Activated T-cell treated with anti-CD3 and anti-CD28 coated beads, Interleukin-2, amount 50 U/mL, for 4 hours (primary cell): ENCODE measurements at places on chromosomes 1 and 21. TPM values are rescaled to one million over a fixed set of nuclear protein-coding genes. Genes with fewer than 3 reads are reported as not detected.

The BEND5 gene
- total RNA-seq: 0.95 TPM

The PTPN7 gene
- 331 TPM for total RNA-seq

The DCDC2B gene
- not detected for total RNA-seq

The LEMD1 gene
- not detected for total RNA-seq

The NSUN4 gene
- total RNA-seq: 44.1 TPM

The SCYL3 gene
- 7.7 TPM for total RNA-seq

The GUCA2B gene
- total RNA-seq: not detected

The MNDA gene
- not detected for total RNA-seq

The ADAMTS4 gene
- total RNA-seq: 0.34 TPM

The NPHS2 gene
- not detected for total RNA-seq

The SLC1A7 gene
- total RNA-seq: not detected

The BRDT gene
- total RNA-seq: not detected

The NR1I3 gene
- total RNA-seq: not detected

The NRIP1 gene
- total RNA-seq: 27.1 TPM

The NCF2 gene
- 0.89 TPM for total RNA-seq

The LCE1C gene
- not detected for total RNA-seq

The OLIG1 gene
- not detected for total RNA-seq

The OR2T35 gene
- not detected for total RNA-seq

The MRAP gene
- not detected for total RNA-seq

The CDKN2C gene
- total RNA-seq: 2.6 TPM

The TRIM45 gene
- total RNA-seq: 0.33 TPM

The CCDC190 gene
- not detected for total RNA-seq

The CLCNKB gene
- not detected for total RNA-seq

The LCE3D gene
- total RNA-seq: not detected

The FLG2 gene
- total RNA-seq: not detected

The SELL gene
- 95.7 TPM for total RNA-seq

The VAV3 gene
- total RNA-seq: 8.8 TPM

The ILDR2 gene
- 3.8 TPM for total RNA-seq

The PLA2G2C gene
- total RNA-seq: not detected
